Neural crest cell (in vitro differentiated cells): ENCODE measurements at places on chromosomes 1 and 21. TPM values are rescaled to one million over a fixed set of nuclear protein-coding genes. Genes with fewer than 3 reads are reported as not detected.
A peak's percentile ranks its signal among the peaks of the same experiment; 100 is the strongest.

DNA sequence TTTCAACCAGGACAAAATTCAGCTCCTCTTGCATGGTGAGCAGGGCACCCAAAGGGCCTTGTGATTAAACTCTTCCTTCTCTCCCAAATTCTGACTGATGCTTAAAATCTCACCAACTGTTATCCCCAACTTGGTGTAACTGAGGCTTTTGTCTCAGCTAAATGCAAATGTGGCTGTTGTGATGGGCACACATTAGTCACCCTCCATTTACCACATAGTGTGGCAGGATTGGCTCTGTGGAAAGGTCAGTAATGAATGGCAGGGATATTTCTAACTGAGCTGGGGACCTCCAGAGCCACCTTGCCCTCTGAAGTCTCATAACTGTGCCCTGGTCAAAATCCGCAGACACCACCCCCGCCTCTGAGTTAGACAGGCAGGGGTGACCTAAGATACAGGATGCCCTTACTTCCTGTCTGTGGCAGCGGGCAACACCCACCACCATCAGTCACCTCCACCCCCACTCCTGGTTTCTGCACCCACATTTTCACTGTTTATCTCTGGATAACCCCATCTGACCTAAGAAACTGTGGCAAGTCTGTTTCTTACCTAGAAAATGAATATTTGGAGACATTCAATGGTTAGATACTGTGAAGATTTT lies 25.4 kb upstream of the RGS16 start:
- H3K27ac ChIP-seq, result no peak overlapping the region
- H3K36me3 ChIP-seq, result no peaks in the 10 kb centered on the region
- no peak overlapping the region for H3K4me3 ChIP-seq
- DNase-seq, result no peak
- no peaks in the 10 kb centered on the region for H3K27me3 ChIP-seq

- H3K27ac ChIP-seq, result no peak overlapping the region
- H3K27me3 ChIP-seq, result no peaks in the 10 kb centered on the region
- DNase-seq, result no peak
Measured at GRCh38 chr1:99537886-99538617, 107.9 kb upstream of the PALMD start.

- no peaks in the 10 kb centered on the region for H3K27me3 ChIP-seq
- no peak overlapping the region for H3K27ac ChIP-seq
- DNase-seq, result no peak
- no peaks in the 10 kb centered on the region for H3K36me3 ChIP-seq
- no peaks in the 10 kb centered on the region for H3K4me1 ChIP-seq
Measured at GRCh38 chr1:215845234-215845891, 278.3 kb downstream of the KCTD3 start.

- no peak overlapping the region for H3K27ac ChIP-seq
- no peak for DNase-seq
- no peak overlapping the region for H3K4me3 ChIP-seq
- H3K36me3 ChIP-seq, result no peaks in the 10 kb centered on the region
- peaks cover 85% of the 10 kb centered on the region for H3K27me3 ChIP-seq
Measured at GRCh38 chr1:92473781-92474495, 12.8 kb downstream of the GFI1 start.

GRCh38 chr1:187641907-187642306 lies 813.2 kb downstream of the PLA2G4A start:
- H3K4me1 ChIP-seq, result peaks cover 3% of the 10 kb centered on the region
- no peak for DNase-seq
- H3K36me3 ChIP-seq, result no peaks in the 10 kb centered on the region
- H3K27ac ChIP-seq, result no peak overlapping the region
- H3K27me3 ChIP-seq, result no peaks in the 10 kb centered on the region
- H3K4me3 ChIP-seq, result no peak overlapping the region

Gene SLC19A2
- 12.2 and 12.6 TPM in 2 replicates for total RNA-seq

GRCh38 chr21:44444286-44444931 lies 10.9 kb upstream of the LRRC3 start:
- no peaks in the 10 kb centered on the region for H3K27me3 ChIP-seq
- no peaks in the 10 kb centered on the region for H3K36me3 ChIP-seq
- H3K4me3 ChIP-seq, result no peak overlapping the region
- H3K27ac ChIP-seq, result peak overlapping the region; percentile 57
- peak; percentile 25 for DNase-seq

DNA sequence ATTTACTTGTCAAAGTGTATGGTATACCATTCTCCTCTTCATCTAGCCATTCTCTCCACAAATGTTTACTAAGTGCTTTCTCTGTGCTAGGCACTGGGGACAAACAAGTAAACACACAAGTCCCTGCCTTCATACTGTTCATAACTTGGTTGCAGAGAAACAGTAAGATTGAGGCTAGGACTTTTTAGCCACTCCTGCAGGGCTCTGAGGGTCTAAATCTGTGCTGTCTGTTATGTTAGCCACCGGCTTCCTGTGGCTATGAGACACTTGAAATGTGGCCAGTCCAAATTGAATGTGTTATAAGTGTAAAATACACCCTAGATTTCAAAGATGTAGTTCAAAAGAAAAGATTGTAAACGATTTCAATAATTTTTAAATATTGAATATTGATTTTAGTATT lies 50.2 kb downstream of the AZIN2 start:
- H3K4me3 ChIP-seq, result no peak overlapping the region
- DNase-seq, result no peak
- no peaks in the 10 kb centered on the region for H3K36me3 ChIP-seq
- no peak overlapping the region for H3K27ac ChIP-seq

DNA sequence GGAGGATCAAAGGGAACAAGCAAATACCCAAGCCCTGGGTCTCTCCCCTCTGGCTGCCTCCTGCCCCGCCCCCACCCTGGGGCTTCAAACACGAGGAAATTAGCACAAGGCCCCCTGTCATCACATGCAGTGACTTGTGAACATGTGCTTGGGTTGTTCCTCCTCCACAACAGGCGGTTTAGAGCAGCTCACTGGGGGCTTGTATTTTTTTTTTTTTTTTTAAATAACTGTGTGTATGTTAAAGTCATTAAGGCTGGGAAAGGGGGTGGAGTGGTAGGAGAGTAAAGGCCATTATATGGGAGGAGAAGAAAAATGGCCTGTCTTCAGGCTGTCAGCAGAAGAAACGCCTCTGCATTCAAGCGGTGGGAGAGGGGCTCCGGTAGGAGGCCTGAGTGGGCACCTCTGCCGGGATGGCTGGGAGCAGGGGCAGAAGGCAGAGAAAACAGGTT lies 64.2 kb downstream of the PLXNA2 start:
- no peak overlapping the region for H3K27ac ChIP-seq
- peaks cover 73% of the 10 kb centered on the region for H3K4me1 ChIP-seq
- DNase-seq, result no peak
- no peaks in the 10 kb centered on the region for H3K36me3 ChIP-seq
- peak overlapping the region; percentile 38 for H3K4me3 ChIP-seq
- H3K27me3 ChIP-seq, result no peaks in the 10 kb centered on the region

Gene SORT1
- 60.8 and 61.6 TPM in 2 replicates for total RNA-seq

DNA sequence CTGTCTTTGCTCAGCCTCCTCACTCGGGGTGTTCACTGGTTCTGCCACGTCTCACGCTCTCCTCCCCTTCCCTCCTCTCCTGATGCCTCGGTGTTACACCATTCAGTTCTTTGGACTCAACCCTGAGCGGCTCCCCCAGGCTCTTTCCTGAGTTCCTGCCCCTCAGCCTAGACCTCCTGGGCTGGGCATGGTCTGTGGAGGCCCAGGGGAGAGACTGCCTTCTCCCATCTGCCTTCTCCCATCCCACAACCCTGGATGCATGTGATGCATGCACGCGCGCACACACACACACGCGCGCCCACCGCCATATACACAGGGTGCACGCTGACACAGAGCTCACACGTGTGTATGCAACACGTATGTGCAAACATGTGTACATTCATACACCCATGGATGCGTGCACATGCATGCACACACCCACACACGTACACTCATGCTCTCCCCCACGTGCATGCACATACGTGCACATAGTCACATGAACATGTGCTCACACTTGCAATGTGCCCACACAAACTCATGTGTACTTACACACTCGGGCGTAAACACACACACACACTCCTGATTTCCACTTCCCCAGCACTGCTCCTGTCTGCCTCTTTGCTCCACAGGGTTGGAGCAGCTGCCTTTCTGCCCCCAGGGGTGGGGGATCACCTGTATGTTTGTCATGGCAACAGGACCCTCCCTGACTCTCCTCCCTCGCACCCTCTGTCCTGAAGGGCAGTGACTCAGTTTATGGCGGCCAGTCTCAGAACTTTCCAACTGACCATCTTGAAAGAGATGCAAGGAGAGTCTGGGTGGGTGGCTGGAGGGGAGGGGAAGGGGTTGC lies 59.0 kb downstream of the HUNK start:
- H3K27me3 ChIP-seq, result no peaks in the 10 kb centered on the region
- peaks cover 82% of the 10 kb centered on the region for H3K4me1 ChIP-seq
- H3K27ac ChIP-seq, result peak overlapping the region; percentile 78
- peaks cover 16% of the 10 kb centered on the region for H3K36me3 ChIP-seq

- no peak for DNase-seq
- no peak overlapping the region for H3K27ac ChIP-seq
- no peaks in the 10 kb centered on the region for H3K4me1 ChIP-seq
- H3K36me3 ChIP-seq, result no peaks in the 10 kb centered on the region
- no peaks in the 10 kb centered on the region for H3K27me3 ChIP-seq
Measured at GRCh38 chr1:193299038-193299437, 112.6 kb upstream of the B3GALT2 start.

Gene CENPF
- 191 and 202 TPM in 2 replicates for total RNA-seq

Gene C8B
- not detected in 2 replicates for total RNA-seq

- peaks cover 3% of the 10 kb centered on the region for H3K27me3 ChIP-seq
- no peak for DNase-seq
- H3K4me3 ChIP-seq, result no peak overlapping the region
- H3K36me3 ChIP-seq, result no peaks in the 10 kb centered on the region
Measured at GRCh38 chr1:147720557-147720956, 39.8 kb downstream of the GJA5 start.

Gene DENND2C
- total RNA-seq, result 0.79 and 0.82 TPM in 2 replicates

GRCh38 chr1:38541223-38541622 lies 318.3 kb downstream of the RRAGC start:
- H3K27me3 ChIP-seq, result no peaks in the 10 kb centered on the region
- H3K4me3 ChIP-seq, result no peak overlapping the region
- no peak overlapping the region for H3K27ac ChIP-seq
- H3K4me1 ChIP-seq, result peaks cover 25% of the 10 kb centered on the region
- H3K36me3 ChIP-seq, result no peaks in the 10 kb centered on the region

- no peak for DNase-seq
- H3K4me3 ChIP-seq, result no peak overlapping the region
- H3K4me1 ChIP-seq, result peaks cover 40% of the 10 kb centered on the region
- no peaks in the 10 kb centered on the region for H3K27me3 ChIP-seq
- H3K27ac ChIP-seq, result no peak overlapping the region
Measured at GRCh38 chr1:243312952-243313634, 57.3 kb downstream of the SDCCAG8 start.

DNA sequence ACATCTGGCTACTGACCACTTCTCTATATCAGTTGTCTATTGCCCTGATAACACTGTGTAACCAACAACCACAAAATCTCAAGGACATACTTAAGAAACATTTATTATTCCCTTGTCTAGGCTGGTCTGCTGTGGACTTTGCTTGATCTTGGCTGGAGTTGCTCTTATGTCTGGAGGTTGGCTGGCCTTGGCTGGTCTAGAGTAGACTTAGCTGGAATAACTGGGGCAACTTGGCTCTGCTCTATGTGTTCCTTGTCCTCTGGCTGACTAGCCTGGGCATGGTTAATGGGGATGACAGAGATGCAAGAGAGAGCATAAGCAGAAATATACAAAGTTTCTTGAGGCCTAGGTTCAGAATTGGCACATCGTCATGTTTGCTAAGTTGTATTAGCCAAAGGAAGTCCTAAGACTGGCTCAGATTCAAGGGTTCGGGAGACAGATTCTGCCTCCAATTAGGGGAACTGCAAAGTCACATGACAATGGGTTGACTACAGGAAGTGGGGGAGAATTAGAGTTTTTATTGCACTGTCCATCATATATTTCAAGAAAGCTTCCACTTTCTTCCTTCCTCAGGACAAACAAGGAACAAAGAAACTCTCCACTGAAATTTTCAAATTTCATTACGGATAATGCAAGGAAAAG lies 61.4 kb upstream of the HMCN1 start:
- H3K27me3 ChIP-seq, result no peaks in the 10 kb centered on the region
- peak overlapping the region; percentile 27 for H3K27ac ChIP-seq
- no peaks in the 10 kb centered on the region for H3K4me1 ChIP-seq
- DNase-seq, result no peak
- no peaks in the 10 kb centered on the region for H3K36me3 ChIP-seq
